ENCODE measurements at places on chromosomes 5 and 9. TPM values are rescaled to one million over a fixed set of nuclear protein-coding genes. Genes with fewer than 3 reads are reported as not detected.
A peak's percentile ranks its signal among the peaks of the same experiment; 100 is the strongest.

The SLC6A3 gene
- 0.23 TPM for total RNA-seq

The SPINK6 gene
- total RNA-seq: not detected

The OMD gene
- total RNA-seq: 4.8 TPM

The ANKRD33B gene
- total RNA-seq: 1.4 TPM

The PPP3R2 gene
- total RNA-seq: not detected

The SPINK13 gene
- not detected for total RNA-seq

DNA sequence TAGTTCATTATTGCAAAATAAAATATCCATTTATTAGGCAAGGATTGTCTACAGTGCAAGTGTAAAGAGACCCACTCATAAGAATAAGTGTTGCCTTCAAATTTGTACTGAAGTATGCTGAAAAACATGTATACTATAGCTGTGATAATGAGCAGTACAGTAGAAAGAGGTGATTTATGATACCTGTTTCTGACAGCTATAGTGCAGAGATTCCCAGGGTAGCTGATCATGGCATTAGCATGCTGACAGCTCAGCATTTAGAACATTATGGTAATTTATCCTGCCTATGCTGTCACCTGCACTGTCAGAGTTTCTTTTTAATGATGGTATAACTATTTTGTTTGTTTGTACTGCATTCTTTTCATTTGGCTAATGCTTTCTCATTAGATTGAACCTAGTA is 177.6 kb upstream of the TLX3 start:
- DNase-seq: no peak

DNA sequence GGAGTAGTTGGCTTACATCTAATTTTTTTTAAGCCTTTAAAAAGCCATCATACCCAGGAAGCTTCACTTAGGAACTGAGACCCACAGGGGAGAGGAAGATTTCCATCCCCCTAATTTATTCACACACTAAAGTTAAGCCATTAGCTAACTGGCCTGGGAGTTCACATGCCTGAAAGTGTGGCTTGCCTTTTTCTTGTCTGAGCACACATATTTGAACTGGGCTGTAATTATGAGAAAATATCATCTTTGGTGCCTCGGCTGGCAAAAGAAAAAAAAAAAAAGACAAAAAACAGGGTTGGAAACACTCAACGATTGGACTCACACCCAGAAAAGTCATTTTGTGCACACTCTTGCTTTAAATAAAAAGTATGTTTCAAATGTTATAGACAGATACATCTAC is 847.3 kb downstream of the MAT2B start:
- DNase-seq: no peak

DNA sequence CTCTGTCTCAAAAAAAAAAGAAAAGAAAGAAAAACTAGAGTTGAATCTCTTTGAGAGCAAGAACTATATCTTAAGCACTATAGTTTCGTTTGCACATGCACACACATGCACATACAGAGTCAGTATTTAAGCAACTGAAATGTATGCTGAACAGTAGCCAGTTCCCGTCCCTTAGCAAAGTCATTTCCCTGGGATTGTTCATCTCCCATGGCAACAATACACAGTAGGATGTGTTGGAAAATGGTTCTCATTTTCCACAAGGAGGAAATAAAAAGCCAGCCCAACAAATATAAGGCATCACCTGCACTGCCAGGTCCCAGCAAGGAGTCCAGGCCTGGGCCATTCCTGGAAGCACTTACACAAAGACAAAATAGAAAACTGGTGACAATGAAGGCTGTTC is 4.2 kb upstream of the ZNF346 start:
- DNase-seq: no peak

- DNase-seq: no peak
Observed at GRCh38 chr5:10466446-10467073, 24.9 kb downstream of the ROPN1L start.

DNA sequence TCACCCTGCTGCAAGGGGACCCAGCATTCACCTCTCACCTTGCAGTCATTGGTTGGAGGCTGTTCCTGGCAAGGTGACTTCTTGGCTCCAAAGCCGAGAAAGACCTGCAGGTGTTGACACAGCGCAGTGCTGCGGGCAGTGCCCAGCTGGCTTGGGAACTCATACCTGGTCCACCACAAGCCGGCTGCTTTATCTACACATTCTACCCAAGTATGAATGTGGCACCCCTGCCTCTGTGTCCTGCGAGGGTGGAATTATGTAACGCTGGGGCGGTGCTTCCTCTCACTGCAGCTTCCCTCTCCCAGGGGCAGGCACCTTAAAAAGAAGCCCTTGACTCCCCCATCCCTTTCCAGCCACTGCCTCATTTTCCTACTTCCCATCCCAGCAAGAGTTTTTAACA is 2.5 kb upstream of the ZMYND19 start:
- DNase-seq: no peak

DNA sequence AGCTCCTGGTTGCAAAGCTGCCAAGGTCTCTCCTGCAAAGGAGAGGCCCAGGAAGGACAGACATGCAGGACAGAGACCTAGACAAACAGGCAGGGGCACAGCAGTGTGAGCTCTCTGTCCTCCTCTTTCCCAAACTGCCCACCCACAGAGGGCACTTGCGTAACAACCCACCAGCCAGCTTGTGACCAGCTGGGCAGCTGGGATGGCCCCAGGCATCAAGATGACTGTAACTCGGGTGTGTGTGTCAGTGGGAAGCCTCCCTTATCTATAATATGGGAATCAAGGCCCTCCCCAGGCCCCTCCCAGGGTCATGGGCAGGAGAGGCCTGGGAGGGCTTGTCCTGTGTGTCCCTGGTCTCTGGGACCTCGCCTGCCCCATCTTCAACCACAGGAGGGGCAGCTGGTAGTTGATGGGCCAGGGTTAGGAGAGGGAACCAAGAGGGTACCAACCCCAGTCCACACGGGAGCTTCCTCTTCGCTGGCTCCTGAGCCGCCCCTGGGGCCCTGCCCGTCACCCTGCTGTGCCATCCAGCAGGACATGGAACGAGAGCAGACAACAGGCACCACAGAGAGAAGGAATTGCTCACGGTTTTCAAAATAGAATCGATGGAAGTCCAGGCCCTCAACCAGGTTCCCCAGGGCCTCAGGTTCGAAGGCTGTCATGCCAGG is 37.9 kb downstream of the SLC6A7 start:
- no peak for DNase-seq

DNA sequence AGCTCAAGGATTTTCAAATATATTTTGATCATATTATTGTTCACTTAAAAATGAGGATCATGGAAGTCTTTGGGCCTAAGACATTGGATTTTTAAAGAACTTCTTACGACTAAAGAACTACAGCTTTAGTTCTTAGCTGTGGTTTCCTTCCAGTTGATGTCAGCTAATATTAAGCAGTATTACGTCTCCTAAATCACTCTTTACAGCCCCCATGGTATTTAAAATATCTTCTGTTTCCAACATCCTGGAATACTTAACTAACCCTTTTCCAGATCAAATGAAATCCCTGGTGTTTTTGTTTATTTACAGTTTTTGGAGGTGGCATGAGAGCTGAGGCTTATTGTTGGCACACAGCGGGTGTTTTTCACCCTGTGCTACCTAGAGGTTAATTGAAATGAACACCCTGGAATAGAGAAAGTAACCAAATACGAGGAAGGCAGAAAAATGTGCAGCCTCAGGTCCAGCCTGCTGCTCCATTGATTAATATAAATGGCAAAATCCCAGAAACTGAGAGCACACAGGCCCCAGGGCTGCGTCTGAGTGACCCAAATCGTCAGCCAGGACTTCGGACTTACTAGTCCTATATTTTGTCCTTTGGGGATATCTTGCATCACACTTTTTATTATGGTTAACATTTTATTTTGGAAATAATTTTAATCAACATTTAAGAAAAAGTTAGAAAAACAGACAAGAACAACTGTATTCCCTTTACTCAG is 52.3 kb upstream of the ICE1 start:
- DNase-seq: no peak

DNA sequence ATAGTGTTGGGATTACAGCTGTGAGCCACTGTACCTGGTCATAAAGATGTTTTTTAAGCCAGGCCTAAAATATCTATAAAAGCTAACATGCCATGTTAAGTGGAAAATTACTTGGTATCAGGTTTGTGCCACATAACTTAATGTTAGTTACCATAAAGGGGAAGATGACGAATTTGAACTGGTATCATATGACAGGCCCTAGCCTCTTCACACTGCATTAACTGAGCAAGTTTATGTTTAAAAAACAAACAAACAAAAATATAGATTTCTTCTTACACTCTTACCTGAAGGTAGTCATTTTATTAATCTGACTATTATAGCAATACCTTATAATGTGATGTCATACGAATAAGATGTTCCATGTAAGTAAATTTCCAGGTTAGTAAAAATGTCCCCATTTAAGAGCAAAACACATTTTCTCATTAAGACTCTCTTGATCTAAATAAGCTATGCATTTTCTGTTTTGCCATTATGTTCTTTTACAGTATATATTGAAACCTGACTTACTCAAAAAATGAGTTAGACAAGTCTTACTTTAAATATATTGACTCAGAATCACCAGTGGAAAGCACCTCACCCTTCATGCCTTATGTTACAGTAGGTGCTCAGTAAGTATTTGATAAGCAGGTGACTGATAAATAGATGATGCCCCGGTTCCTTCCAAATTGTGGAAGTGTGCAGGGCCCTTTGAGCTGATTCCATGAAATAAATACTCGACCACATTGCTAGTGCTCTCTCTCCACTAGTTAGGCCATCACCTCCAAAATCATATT is 125.4 kb downstream of the CDC42SE2 start:
- no peak for DNase-seq

DNA sequence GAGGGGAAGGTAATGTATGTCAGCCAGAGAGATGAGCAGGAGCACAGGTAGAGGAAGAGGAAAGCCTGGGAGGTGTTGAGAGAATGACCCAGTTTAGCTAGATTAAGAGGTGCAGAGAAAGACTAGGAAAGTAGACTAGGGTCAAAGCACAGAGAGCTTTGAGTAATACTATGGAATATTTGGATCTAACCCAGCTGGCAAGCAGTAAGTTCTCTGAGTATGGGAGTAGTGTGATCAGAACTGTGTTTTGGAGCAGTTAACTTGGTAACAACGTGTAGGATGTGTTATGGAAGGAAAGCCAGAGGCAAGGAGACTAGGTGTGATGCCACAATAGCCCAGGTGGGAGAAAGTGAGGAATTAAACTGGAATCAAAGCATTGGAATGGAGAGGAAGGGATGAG is 84.9 kb upstream of the PTGER4 start:
- DNase-seq: no peak

- no peak for DNase-seq
Observed at GRCh38 chr5:167453246-167454030, 838.0 kb upstream of the WWC1 start.

DNA sequence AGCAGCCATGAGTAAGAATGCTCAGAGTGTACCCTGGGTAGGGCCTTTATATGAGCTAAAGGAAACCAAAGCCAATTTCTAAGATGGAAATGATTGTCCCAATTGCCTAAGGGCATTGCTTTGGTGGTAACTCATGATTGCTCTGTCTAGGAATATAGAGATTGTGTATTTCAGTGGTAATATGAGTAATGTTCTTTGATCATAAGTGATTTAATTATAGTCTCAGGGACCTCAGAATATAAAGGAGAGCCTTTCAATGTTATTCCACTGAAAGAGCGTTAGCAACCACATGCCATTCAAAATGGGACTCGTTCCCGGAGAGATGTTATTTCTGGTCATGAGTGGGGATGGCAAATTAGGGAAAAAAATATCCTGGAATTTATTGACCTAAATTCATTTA is 340.5 kb downstream of the ARHGEF28 start:
- DNase-seq: no peak

DNA sequence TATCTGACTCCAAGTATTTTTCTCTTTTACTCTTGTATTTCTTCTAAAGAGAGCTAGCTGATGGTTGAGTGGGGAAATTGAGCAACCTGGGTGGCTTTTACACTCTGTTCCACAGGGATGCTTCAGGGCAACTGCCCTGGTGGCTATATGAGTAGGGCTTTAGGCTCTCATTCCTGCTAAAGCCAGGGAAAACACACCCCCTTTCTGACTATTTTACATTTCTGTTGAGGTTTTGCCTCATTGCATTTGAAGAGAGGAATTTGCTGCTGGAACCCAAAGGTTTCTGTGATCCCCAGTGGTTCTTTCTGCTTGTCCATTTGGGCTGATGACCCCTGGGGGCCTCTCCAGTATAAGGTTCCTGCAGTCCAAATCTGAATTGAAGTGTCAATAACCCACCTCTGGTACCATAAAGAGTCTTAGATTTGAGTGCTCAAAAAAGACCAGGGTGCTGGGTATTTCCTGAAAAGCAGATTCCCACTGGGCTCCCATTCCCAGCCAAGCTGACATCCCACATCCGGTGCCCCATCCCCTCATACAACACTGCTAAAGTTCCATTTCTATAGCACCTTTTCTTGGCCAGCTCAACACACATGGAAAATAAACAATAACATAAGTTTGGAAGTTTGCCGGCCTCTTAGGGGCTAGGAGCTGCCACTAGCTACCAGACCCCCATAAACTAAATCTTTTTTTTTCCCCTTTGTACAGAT is 59.5 kb downstream of the PAPPA start:
- no peak for DNase-seq

GRCh38 chr5:59069438-59070079 is 486.7 kb downstream of the RAB3C start:
- DNase-seq: peak; percentile 41

DNA sequence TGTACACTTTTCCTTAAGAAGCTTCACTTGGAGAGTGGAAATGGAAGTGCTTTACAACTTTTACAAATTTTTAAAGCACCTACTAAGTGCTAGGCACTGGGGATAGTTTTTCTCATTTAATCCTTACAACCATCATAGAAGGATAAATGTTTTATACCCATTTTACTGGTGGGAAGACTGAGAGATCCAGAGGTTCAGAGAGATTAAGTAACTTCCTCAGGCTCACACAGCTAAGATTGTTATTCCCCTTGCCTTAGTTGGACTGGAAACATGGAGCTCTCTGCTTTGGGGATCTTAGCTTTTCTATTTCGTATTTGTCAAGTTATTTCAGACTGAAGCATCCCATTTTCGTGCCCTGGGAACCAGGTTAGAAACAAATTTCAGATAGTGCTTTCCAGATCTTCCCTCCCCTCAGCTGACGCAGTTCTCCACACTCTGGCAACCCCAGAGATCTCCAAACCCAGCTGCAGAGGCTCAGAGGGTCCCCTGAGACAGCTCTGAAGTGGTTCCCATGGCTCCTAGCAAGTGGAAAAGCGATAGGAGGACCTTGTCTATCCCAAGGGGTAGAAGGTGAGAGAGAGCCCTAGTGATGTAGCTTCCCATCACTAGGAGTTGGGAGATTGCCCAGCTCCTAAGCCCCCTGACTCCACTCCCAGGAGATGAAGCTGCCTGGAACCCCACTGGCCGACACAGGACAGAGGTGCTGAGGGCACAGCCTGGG is 16.2 kb upstream of the GABBR2 start:
- DNase-seq: no peak

DNA sequence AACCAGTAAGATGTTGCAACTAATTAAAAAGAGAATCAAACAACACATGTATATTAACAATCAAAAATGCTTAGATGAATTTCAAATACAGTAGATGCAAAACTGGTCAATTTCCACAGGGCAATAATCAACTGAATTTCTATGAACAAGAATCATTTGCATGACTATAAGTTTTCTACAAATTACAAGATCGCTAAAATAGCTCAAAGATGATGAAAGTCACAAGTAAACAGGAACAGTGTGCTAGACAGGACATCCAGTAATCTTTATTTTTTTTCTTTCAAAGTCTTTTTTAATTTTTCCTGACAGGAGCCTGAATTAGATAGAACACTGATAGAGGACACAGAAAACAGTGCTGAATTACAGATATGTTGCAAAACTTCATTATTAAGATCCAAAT is 608.2 kb upstream of the DAB2 start:
- no peak for DNase-seq

GRCh38 chr5:181047921-181048320 is 7.9 kb downstream of the BTNL9 start:
- no peak for DNase-seq
